ENCODE measurements at places on chromosomes 11 and 22.

DNA sequence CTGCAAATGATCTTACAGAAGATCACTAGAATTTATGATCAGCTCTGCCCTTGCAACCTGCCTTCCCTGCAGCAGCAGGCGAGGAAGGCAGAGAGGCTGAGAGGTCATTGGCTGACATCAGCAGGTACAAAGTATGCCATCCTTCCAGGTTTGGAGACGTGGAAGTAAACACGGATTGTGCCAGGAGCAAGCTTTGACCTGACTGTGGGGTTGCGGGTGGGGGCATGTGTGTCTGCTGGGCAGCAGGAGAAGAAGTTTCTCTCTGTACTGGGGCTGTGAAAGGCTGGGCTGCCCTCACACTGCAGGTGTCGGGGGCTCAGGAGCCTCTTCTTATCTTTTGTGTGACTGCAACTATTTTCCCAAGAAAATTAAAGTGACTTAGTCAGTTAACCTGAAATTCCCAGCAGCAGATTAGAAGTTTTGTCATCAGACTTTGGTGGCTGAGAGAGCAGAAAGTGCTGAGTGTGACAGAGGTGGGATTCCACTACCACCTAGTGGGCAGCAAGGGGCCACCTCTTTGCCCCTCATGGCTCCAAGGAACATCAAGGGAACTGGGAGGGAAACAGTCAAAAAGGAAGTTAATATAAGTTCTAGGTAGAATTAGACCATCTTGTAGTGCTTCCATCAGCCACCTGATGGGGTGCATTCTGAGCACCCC is 565.9 kb downstream of the ETS1 start:
- peak; percentile 32 for DNase-seq

DNA sequence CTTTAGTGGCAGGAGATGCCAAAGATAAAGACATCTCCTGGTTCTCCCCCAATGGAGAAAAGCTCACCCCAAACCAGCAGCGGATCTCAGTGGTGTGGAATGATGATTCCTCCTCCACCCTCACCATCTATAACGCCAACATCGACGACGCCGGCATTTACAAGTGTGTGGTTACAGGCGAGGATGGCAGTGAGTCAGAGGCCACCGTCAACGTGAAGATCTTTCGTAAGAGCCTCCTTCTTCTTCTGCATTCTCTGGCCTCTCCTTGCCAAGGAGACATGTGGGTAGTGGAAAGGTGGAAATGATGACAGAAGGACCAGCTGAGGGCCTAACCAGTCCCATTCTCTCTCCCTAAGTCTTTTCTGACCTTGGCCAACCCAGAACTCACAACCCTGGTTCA is 110.1 kb upstream of the TTC12 start:
- DNase-seq, result no peak

DNA sequence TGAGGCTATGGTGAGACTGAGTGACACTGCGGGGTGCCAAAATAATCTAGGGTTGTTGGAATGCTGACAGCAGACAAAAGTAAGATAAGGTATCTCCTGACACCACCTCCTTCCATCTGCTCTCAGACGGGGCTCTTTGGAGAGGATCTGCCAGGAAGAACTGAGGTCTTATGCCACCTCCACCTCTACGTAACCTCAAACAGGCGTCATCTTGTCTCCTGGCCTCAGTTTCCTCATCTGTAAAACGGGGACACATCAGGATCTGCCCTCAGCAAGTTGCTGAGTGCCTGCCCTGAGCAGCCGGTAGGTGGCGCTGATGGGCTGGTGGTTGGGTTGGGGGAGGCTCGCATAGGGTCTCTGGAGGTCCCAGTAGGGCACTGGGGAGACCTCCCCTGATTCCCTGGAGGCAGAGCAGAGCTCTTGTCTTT is 1.7 kb upstream of the MYEOV start:
- no peak for DNase-seq

- DNase-seq, result no peak
These were observed 8.0 kb upstream of the CSRP3 start for GRCh38 chr11:19209617-19210370.

DNA sequence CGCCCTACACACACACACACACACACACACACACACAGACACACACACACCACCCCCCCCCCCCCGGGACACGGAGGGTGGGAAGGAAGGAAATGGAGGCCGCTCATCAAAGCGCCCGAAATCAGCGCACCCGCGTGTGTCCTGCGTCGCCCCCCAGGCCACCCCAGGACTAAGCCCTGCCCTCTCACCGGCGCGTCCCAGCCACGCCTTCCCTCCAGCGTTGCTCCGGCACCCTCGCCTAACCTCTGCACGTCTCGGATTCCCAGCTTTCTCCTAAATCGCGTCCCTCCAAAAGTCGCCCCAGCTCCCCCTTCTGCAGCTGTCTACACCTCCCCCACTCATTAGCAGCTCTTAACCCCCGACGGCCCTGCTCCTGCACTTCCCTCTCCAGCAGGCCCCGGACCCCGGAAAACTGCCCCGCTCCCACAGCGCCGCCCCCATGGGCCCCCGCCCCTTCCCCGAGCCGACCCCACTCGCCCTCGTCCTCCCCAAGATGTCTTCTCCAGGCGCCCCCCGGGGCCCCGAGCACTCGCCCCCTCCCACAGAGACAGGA is 557 bp downstream of the PACSIN2 start:
- no peak for DNase-seq

GRCh38 chr11:78725200-78725599 is 150.5 kb upstream of the NARS2 start:
- DNase-seq, result no peak

- no peak for DNase-seq
These were observed 8.6 kb downstream of the GAL start for GRCh38 chr11:68692871-68693483.

DNA sequence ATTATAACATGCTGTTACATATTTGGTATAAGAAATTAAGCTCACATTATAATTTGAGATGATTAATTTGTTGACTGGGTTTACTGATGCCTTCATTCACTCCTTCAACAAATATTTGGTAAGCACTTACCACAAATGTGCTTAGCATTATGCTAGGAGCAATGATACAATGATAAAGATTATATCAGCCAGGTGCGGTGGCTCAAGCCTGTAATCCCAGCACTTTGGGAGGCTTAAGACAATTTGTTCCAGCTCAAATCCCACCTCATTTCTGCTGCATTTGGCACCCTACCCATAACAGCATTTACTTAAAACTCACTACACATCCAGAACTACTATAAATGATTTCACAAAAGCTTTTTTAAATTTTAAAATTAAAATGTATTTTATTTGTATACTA is 1263.6 kb upstream of the RAG2 start:
- DNase-seq, result no peak

- DNase-seq, result no peak
These were observed 7.2 kb downstream of the ELFN2 start for GRCh38 chr22:37419969-37420685.

- DNase-seq, result no peak
These were observed 10.5 kb downstream of the IGSF22 start for GRCh38 chr11:18715476-18715875.

DNA sequence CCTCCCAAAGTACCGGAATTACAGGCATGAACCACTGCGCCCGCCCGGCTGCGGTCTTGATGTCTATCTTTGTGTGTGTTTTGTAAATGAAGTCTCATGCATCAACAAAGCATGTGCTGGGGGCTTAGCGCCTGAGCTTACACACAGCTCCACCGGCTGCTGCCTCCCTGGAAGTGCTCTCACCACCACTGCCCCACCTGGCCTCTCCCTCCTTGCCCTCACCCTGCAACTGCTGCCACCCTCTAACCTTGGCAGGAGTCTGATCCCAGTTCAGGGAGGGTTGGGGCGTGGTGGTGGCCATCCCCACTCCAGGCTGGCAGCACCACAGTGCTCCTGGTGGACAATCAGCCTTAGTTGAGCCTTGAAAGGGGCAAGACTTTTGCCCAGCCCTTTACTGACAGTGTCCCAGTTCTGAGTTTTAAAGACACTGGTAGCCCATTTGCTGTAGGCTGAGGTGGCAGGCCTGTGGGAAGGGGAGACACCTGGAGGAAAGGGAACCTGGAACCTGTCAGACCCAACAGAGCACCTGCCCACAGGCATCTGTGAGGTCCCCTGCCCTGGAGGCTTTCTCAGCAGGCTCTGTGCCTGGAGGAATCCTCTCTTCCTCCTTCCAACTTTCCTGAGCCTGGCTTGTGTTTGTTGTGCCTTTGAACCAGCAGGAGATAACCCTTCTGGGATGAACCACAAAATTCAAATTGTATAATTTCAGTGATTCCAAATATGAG is 42.4 kb upstream of the WEE1 start:
- no peak for DNase-seq

- no peak for DNase-seq
These were observed 3.6 kb downstream of the SHANK3 start for GRCh38 chr22:50676180-50676636.
